Fibroblast of skin of back (primary cell): ENCODE measurements at places on chromosomes 7 and 10.

DNA sequence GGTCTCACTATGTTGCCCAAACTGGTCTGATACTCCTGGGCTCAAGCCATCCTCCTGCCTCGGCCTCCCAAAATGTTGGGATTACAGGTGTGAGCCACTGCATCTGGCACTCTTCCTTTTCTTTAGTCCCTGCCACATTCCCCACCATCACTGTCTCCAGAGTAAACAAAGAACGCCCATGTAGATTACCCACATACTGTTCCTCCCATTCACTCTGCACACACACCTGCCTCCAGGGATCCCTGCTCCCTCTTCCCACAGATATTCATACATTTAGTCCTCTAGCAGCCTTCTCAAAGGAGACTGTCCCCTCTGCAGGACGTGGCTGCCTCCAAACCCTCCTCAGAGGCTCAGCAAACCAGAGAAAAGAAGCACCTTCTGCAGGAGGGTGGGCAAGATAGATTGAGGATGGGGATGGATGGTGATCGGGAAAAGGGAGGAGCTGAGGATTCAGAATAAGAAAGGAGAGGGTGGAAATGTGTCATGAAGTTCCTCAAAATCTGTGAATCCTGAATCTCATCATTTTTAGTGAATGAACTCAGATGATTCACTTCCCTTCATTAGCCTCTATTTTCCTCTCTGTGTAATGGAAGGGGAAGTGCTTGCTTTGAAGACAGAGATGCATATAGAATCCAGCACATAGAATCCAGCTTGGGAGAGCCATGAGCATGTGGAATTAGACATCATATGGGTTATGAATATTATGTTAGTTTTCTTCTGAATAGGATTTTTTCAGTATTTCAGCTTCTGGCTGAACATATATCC lies 5.5 kb upstream of the PLAU start:
- no peak for DNase-seq

DNA sequence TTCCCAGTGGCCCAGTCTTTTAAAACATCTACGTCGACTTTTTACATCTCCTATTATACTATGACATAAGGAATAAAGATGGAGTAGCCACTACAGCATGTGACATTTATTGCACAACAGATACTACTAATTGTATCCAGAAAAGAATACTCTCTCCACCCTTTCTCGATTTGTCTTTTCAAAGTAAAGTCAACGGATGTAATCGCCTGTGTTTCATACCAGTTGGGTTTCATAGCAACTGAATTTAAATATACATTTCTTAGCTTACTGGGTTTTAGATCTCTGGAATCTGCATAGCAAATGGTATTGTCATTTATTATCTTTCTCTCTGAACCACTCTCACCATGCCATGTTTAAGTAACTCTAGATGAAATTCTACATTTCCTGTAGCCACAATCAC lies 86.4 kb upstream of the TRIL start:
- DNase-seq, result peak; percentile 92

DNA sequence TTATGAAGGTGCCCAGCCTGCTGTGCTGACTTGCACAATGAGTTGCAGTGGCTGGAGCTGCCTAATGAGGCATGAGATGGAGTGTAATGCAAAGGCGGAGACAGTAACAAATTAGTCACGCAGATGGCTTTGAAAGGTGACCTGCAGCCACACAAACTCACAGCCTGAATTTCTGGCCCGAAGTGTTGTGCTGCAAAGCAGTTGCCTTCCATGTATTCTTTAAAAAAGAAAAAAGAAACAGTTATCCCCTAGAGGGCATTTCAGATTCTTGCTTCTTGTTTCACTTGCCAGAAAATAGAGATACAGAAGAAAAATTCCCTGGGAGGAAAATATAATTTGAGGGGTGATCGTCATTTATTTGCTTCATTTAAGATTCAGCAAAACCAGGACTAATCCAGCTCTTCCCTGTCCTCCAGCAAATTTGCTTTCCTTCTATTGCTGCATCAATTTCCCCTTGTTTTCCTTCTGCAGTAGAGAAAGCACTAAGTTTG lies 239.9 kb downstream of the ADRA2A start:
- no peak for DNase-seq

DNA sequence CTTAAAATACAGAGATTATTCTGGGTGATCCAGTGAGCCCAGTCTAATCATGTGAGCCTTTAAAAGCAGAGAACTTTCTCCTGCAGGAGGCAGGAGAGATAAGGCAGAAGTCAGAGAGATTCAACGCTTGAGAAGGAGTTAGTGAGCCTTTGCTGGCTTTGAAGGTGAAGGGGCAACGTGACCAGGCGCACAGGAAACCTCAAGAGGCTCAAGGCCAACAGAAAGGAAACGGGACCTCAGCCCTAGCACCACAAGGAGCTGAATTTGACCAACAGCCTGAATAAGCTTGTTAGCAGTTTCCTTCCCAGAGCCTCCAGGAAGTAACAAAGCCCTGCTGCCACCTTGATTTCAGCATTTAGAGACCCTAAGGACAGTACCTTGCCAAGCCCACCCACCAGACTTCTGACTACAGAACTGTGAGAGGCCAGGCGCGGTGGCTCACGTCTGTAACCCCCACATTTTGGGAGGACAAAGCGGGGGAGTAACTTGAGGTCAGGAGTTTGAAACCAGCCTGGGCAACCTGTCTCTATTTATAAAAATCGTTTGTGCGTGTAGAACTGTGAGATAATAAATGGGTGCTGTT lies 87.3 kb upstream of the KAT6B start:
- DNase-seq, result no peak

DNA sequence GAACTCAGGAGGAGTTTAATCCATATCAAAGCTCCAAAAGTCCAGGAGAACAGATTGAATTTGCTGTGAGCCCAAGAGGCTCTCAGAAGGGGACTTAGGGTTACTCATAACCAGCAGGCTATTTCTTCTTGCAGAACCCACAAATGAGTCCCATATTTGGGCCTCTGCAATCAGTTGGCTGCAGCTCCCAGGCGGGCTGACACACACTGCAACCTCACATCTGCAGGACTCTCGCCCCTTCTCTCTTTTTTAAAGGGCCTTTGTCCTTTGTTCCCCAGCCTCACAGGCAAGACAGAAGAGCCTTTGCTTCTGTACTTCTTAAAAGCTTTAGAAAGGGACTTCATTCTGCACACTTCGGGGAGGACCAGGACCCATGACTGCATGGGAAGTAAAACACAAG lies 26.7 kb downstream of the CREB3L2 start:
- peak; percentile 64 for DNase-seq

- DNase-seq, result peak; percentile 49
Observed at GRCh38 chr7:27150568-27151340, 1.6 kb downstream of the HOXA3 start.

DNA sequence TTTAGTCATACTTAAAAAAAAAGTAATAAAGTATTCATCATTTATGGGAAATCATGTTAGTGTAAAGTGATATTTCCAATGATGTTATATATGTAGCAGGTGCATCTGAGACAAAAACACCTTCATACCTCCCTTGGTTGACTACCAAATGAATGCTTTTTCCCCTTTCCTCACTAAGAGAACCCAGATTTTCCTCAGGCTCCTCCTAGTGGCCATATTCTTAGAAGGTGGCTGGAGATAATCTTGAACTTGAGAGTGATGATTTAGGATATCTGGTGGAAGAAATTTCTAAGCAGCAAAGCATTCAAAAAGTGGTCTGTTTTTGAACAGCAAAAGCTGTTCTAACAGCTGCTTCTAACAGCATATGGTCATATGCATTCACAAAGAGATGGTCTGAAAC lies 16.8 kb upstream of the DNAH11 start:
- DNase-seq, result no peak
